ENCODE measurements at places on chromosomes 3 and 15.
A peak's percentile ranks its signal among the peaks of the same experiment; 100 is the strongest.

DNA sequence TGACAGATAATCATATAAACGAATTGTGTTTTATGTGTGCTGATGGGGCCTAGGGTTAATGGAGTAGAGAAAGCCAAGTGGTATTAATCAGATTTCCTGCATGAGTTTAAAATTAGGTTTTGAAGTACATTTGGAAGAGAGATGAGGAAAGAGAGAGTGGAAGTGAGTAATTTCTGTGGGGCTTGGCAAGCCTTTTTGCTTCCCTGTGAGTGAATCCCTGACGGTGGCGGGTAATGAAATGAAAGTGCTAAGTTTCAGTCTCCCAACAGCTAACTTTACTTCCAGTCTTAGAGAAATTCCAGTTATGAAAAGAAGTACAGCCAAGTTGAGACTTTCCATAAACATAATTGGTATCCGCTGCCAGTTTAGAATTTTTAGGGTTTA lies 139.4 kb downstream of the BBX start:
- no peak for DNase-seq

GRCh38 chr3:136067211-136067610 lies 101.7 kb downstream of the PPP2R3A start:
- DNase-seq, result no peak

- DNase-seq, result no peak
Observed at GRCh38 chr3:109257269-109257668, 59.0 kb downstream of the DPPA2 start.

DNA sequence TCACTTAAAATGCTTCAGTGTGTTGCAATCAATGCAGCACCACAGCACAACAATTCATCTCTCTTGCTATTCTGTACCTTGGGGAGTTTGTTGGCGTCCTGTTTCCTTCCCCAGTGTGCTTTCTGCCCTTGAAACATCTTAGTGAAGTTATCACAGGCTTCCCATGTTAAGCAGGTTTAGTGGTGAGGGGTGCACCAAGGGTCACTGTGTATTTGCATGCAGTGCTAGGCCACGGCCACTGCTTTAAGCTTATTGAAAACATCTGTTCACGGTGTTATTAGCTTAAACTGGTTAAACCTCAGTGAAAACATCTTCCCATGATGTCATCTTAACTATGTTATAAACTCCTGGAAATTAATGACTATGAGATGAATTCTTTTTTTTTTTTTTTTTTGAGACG lies 217.3 kb upstream of the GOLIM4 start:
- no peak for DNase-seq

GRCh38 chr3:52004163-52004787 lies 8.6 kb upstream of the RPL29 start:
- no peak for DNase-seq

DNA sequence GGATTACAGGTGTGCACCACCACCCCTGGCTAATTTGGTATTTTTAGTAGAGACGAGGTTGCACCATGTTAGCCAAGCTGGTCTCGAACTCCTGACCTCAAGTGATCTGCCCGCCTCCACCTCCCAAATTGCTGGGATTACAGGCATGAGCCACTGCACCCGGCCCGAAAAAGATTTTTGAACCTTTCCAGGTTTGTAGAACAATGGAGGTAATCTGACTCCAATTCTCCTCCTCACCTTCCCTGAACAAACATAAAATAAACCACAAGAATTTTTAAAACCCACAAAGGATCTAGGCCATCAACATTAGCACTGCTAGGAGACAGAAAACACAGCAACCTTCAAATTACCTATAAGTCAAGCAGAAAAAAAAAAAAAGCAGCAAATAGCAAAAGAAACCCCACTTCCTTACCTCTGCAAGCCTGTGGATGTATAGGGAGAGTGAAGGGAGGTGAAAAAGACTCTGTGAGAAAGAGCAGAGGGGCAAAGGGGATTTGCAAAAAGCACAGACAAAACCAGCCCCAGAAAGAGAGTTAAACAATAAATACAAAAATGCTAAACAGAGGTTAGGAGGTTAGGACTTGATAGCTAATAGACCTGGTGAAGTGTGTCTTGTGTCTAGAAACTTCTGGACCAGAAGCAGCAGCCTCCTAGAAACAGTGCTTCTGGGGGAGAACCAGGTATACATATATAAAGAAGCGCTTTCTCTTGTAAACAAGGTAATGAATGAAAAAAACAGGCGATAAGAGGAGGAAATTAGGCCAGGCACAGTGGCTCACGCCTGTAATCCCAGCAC lies 32.1 kb downstream of the TFDP2 start:
- no peak for DNase-seq

DNA sequence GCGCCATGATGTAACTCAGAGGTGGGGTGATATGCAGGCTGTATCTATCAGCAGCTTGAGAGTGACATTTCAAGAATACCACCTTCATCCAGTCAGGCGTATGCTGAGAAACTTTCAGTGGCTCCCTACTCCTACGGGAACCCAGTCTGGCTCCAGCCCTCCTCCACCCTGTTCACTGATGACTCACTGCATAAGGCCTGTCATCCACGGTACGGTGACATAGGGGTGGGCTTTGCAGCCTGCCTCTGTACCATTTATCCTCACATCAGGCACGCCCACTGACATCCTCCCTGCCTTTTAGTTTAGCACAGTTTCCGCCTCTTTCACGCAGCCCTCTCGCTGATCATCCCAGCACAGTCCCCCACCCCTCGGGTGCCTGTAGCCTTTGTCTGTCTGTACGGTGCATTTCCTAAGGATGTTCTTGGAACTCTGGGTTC lies 11.7 kb downstream of the PXYLP1 start:
- peak; percentile 86 for DNase-seq

DNA sequence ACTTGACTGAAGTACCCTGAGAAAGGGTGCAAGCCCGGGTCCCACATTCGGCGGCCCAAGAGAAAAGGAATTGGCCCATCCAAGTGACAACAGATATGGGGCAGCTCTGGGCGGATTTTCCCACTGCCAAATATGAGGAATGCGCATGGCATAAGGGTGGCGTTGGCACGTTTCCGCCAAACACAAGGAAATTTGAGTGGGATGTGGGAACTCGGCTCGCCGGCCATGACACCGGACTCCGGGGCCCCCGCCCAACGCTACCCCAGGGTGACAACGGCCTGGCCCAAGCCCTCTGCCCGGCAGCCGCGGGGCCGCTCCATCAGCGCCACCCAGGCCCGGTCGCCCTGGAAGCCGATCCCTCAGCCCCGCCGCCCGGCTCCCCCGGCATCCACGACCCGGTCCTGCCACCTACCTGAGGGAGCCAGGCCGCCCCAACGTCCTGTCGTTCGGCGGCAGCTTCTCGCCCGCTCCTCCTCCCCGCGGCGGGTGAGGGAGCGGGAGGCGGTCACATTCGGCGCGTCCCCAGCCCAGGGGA lies 449 bp downstream of the RAF1 start:
- DNase-seq, result peak; percentile 62

- no peak for DNase-seq
Observed at GRCh38 chr3:129723558-129724324, 117.3 kb upstream of the PLXND1 start.

GRCh38 chr3:72426618-72427397 lies 421.4 kb downstream of the SHQ1 start:
- DNase-seq, result no peak

DNA sequence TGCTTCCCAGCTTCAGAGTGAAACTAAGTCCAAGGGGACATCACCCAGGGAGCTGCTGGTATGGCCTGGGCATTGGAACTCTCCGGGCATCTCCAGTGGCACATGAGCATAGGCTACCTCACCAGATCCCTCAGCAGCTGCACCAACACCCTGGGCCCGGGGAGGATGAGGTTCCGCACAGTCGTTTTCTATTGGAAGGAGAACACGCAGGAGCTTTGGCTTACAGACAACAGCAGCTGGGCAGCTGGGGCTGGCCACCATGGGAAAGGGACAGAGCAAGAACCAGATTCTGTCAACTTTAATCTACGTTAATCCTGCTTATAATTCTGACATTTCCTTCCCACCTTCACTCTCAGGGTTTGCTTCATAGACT lies 65.5 kb downstream of the MYO1E start:
- no peak for DNase-seq

DNA sequence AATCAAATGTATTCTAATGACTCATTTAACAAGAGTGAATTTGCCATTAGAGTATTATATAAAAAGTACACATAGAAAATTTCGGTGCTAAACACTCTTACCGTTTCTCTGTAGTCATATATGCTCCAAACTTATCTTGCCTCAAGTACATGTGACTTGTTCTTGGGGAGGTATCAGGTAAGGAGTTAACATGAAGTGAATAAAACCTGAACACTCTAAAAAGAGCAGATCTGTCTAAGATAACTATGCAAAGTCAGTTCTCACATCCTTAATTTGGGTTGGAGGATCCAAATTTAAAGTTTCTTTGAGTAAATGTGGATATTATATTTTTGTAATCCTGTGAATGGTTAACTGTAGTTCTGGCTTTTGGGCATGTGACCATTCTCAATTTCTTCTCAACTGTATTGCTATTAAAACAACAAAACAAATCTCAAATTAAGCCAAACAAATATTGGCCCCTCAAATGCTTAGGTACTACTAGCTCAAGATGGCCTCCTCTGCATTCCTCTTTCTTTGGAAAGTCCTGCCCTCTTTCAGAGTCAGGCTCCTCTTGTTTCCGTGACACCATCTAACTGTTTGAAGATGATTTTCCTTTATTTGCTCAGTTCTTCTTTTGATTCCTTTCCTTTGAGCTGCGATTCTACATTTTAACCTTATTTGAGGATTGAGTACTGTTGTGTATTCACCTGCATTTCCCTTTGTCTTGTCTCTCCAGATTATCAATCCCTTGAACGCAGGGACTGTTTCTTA lies 4.2 kb downstream of the EDEM1 start:
- no peak for DNase-seq

GRCh38 chr3:66817951-66818557 lies 180.1 kb upstream of the KBTBD8 start:
- no peak for DNase-seq

DNA sequence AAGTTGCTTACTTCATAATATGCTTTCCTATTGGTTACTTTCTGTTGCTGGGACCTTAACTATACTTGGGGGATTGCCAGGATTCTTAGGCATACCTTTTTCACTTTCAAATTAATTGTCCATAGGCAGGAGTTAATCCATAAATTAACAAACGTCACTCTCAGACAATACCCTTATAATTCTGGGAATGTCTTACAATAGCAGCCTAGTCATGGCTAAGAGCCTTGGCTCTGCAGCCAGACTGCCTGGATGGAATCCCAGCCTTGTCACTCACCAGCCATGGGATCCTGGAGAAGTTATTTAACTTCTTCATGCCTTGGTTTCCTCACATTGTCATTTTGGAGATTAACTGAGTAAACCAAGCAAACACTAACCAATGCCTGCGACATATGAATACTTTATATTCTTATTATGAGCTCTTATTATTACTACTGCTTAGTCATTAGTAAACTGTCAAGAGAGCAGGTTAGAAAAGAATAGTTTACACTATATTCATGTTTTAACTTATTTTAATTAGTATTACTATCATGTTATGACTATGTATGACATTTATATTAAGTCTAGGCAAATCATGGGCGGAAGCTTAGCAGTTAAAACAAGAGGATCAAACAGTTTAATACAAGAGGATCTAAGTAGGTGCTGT lies 29.0 kb downstream of the GYG1 start:
- no peak for DNase-seq

DNA sequence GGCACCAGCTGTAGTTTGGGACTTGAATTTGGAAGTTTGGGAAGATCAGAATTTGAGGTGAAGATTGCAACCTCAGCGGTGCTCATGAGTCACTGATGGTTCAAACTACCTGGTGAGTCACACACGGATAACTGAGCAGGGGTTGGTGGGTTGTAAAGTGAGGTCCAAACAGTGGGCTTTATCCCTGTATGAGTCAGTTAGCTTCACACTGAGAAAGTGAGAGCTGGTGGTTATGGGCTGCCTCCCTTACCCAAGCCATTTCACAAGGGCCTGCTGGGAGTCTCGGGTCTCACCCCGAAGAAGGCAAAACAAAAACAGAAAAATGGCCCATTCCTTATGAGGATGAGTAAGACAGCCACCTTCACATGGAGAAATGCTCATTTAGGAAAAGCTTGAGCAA lies 77.0 kb downstream of the ITGA11 start:
- DNase-seq, result no peak

GRCh38 chr3:122356402-122356801 lies 26.6 kb downstream of the MIX23 start:
- DNase-seq, result peak; percentile 27

DNA sequence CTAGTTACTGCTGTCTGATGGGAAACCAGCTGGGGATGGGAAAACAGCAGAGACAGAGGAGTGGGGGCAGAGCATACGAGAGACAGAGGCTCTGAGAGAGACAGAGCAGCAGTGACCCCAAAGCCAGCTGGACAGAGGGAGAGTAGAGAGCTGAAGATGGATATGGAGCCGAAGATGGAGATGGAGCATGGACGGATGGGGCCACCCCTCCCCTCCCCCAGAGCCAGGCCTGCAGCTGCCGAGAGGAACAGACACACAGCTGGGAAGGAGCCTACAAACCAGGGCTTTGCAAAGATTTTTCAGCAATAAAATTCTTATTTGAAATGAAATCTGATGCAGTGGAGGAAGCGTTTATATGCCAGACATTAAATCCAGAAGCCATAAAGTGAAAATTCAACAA lies 167.6 kb upstream of the LINGO1 start:
- DNase-seq, result no peak

DNA sequence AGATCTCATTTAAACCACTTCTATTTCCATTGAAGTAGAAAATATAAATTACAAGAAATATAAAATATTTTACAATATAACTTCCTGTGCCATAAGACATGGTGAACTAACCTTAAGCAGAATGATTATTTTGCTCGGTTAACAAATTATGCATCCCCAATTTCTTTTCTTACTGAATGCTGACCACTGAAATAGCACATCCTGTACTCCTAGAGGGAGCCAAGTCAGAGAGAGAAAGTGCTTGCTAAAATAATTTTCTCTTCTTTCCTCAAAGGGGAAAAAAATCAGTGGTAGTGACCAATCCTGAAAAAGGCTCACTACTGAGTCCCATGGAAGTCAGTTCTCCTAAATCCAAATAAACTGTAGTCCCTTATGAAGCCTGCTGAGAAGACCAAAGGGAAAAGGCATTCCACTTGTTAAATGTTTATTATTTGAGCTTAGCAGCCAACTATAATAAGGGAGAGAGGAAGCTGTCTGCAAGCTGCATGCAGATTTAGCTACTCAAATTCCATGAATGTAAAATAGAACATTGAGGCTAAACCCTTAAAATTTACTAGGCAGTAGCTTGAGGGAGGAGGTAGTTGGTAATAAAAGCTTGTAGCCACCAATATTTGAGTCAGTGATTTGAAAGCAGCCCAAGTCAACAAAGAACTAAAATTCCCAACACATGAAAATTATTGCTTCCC lies 33.1 kb downstream of the CEP152 start:
- DNase-seq, result no peak

GRCh38 chr15:74274470-74275038 lies 38.4 kb downstream of the CCDC33 start:
- DNase-seq, result no peak

- DNase-seq, result no peak
Observed at GRCh38 chr3:100856821-100857220, 136.4 kb downstream of the ABI3BP start.

Data from CD4-positive, alpha-beta T cell treated with Interleukin-6 for 4 hours (primary cell).